Stimulated activated CD4-positive, alpha-beta T cell treated with anti-CD3 and anti-CD28 coated beads, TNF-alpha, amount 100 ng/mL, for 1 hour (primary cell): ENCODE measurements at places on chromosomes 6 and 20.

DNA sequence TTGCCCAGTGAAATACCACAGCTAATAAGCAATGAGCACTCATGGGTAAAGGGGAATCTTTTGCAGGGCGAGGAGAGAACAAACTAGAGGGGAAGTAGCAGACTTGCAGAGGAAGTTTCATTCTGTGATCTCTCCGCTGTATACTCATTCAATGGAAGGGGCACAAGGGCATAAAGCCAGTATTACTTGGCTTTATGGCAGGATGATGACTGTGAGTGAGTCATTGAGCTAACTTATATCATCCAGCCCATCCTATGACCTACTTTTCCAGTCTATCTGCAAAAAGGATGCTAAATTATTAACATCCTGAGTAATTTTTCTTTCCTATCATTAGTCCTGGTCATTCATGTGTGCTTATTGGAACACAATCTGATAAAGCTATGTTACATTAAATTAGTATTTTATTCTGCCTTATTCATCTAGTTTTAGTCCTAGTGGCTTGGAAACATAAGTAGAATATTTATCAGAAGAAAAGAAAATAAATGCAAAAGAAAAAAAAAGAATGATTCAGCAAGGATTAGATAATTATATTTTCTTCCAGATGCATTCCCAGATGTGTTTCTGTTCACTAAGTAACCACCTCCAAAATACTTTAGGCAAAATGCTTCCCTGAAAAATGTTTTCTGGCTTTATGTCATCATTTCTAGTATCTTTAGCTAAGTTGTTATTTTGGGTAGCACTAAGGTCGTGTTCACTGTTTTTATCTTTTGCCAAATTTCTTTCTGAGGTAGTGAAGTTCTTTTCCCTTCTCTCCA is 471.7 kb downstream of the CDKAL1 start:
- DNase-seq: no peak

GRCh38 chr20:36628076-36628475 is 17.9 kb downstream of the SLA2 start:
- no peak for DNase-seq

- DNase-seq: no peak
Observed at GRCh38 chr6:57252975-57253374, 30.9 kb upstream of the RAB23 start.

- no peak for DNase-seq
Observed at GRCh38 chr6:169618526-169619490, 83.0 kb downstream of the WDR27 start.

DNA sequence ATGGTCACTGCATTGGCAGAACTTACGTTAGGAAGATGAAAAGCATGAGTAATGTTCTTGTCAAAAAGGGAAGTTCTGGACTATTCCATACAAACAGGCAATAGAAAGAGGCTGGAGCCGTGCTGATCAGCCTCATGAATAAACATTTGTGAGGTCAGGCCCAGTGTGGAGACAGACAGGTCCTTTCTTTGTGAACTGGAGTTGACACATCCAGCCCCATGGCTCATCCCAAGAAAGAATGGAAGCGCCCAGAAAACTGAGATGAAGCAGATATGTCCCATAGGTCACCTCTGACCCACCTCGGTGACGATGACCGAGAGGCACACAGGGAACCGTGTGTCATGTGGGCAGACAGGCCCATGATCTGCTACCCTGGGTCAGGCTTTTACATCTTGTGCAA is 276.0 kb upstream of the SGK1 start:
- no peak for DNase-seq

GRCh38 chr6:160831739-160832138 is 129.7 kb downstream of the PLG start:
- no peak for DNase-seq

DNA sequence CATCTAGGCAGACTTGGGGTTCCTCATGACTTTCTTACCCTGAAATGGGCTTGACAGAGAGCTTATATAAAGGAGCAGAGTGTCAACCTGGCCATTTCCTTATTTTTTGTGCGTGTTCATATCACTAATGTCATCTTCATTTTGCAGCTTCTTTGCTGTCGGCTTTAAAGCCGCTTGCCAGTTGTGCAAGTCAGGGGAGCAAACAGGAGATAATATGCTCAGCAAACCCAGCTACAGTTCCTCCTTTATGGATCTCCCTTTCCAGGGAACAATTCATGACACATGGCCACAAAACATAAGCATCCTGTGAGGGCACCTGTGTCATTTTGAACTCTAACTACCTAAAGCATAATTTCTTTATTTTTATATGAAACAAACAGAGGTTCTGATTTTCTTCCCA is 6.5 kb upstream of the TUBB2B start:
- no peak for DNase-seq

GRCh38 chr20:49400410-49400809 is 82.1 kb downstream of the KCNB1 start:
- DNase-seq: no peak
